Suppressor macrophage treated with lipopolysaccharide for 4 hours (primary cell): ENCODE measurements at places on chromosomes 1 and 21.

DNA sequence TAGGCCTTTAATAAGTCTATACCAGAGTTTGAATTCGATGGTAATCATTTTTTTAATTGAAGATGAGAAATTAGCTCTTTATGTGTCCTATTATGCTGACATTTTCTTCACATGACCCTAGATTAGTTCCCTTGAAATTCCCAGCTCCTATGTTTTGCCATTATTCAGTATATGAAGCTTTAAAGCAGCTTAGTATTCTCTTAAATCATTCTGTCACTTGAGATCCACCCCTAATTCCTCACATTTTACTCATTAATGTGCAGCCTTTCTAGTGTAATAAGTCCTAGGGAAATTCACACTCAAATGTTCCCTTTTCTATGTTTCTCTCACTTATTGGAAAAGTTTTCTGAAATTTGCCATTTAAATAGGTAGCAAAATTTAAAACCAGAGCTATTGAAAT is 704.5 kb upstream of the B3GALT2 start:
- DNase-seq = no peak

DNA sequence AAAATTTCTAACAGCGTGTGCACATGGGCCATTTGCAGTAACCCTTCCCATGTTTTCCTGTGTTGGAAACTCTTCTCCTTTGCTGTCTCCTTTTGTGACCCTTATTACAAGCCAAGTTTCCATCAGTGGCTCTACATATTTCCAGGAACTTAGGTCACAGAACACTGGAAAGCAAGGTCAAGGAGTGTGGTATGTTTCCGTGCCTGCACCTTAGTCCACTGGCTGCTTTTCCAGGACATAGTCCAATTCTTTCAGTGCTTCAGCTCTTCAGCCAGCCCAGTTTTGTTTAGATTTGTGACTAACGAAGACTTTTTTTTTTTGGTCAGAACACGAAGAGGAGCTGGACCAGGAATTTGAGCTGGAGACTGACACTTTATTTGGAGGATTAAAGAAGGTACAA is 33.8 kb downstream of the HHAT start:
- DNase-seq = no peak

DNA sequence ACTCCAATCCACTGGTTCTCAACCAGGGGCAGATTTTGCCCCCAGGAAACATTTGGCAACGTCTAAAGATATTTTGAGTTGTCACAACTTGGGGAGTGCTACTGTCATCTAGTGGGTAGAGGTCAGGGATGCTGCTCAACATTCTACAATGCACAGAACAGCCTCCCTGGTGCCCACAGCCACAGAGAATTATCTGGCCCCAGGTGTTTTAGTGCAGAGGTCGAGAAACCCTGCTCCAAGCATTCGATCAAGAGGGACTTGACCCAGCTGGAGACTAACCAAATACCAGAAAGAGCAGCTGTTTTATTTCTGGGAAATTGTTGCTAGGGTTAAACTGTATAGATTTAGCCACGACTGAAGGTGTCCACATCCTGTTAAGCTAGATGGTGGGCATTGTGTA is 19.2 kb downstream of the CD247 start:
- DNase-seq = no peak

- DNase-seq = no peak
These were observed 31.0 kb upstream of the MAN1A2 start for GRCh38 chr1:117336088-117336817.

GRCh38 chr21:44955798-44956175 is 16.0 kb downstream of the SLX9 start:
- no peak for DNase-seq

DNA sequence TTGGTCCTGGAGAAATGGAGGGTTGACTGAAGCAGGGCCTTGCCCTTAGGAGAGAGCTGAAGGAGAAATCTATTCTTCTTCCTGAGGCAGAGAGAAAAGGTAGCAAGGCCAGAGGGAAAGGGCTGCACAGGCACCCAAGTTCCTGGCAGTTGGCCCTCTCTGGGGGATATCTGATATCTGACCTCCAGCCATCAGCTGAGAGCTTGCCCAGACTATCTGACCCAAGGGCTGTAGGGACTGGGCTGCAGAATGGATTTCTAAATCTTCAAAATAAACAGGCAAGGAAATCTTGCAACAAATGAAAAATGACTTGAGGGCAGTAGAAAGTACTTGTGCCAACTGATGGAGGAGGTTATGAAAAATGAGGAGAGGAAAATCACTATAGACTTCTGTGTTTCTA is 498 bp upstream of the CLCA2 start:
- DNase-seq = no peak

- no peak for DNase-seq
These were observed 29.5 kb downstream of the TGFB2 start for GRCh38 chr1:218374401-218375353.

DNA sequence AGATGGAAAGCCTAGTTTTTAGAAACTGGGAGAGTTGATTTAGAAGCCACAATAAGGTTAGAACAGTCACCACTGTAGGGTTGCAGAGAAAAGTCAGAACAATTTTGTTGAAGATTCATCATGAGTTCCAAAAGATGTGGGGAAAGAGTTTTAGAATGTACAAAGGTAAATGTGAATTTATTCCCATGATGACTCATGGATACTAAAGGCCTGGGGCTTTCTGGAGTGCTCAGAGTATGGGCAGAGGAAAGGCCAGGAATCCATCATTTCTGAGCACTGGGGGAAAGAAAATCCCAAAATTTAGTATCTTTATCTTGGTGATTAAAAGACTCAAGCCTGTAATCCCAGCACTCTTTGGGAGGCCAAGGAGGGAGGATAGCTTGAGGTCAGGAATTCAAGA is 17.8 kb downstream of the YBX1 start:
- no peak for DNase-seq

DNA sequence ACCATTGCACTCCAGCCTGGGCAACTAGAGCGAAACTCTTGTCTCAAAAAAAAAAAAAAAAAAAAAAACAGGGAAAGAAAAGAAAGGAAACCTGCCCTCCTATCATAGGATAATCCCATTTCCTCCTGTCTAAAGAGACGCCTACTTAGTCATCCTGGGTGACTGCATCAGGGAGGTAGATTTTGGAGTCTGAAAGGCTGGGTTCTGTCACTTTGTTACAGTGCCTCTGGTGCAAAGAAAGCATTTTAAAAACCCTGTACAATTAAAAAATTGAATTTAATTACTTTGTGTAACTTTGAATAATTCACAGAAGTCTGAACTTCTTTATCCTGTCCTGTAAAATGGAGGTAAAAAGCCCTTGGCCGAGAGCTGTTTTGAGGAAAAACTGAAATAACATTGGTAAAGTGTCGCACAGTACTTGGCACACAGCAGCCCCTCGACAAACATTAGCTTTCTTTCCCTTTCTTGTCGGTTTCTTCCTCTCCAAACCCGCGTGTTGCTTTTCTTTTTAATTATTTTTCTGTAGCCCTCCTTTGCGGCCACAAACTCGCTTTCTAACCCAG is 657 bp upstream of the HDAC1 start:
- DNase-seq = peak; percentile 41

- no peak for DNase-seq
These were observed 52.8 kb upstream of the ACADM start for GRCh38 chr1:75671708-75672107.
